ENCODE measurements at places on chromosomes 2 and 18.

DNA sequence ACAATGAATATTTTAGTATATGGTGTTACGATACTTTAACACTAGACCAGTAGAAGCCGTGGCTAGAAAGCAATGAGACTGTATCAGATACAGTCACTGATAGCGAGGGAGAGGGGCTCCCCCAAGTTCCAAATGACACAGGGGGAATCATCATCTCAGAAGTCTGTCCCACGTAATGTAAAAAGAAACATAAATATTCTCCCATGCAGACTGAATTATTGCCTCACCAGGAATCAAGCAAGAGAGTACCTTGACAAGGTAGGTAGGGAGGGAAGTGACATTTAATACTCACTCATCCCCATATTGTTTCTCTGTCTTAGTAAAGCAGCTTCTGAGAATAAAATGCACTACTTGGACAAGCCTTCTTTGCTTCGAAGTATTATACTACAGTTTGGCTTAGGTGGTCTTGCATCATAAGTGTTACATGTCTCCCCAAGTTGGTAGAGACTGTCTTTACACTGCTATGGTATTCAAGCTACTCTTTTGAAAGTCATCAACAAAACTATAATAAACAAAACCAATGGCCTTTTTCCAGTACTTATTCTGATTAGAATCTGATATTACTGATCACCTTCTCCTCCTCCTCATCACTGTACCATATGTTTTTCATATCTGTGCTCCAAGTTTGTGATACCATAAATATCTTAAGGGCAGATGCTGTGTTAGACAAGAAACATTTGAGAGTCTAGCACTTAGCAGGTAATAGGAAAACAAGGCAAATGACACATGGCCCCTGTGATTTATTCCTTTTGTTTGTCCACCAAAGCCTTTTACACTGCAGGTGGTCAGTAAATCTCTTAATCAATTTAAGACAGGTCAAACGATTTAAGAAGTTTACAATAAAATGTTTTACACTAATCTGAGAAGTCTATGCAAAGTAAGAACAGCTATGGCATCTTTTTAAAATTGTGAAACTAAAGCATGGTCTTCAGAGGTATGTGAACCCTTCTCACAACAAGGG lies 2.7 kb downstream of the LAPTM4A start:
- no peak for DNase-seq

DNA sequence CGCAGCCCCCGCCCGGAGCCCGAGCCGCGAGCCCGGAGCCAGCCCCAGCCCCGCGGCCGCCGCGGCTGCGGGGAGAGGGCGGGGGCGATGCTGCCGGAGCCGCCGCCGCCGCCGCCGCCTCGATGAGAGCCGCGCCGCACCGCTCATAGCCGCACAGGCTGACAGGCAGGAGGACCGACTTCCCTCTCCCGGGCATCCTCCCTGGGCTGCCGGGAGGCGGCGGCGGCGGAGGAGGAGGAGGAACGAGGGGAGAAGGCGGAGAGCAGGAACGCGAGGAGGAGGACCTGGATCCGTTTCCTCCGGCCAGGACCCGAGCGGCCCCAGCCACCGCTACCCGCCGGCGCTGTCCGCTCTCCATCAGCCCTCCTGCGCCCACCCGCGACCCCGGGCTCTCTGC lies 370 bp downstream of the KLHL29 start:
- no peak for DNase-seq

GRCh38 chr2:182761903-182762302 lies 45.8 kb downstream of the DNAJC10 start:
- DNase-seq = no peak

- DNase-seq = no peak
Measured at GRCh38 chr2:128343459-128343858, 24.8 kb upstream of the HS6ST1 start.

- peak; percentile 29 for DNase-seq
Measured at GRCh38 chr2:38115216-38116032, 39.5 kb upstream of the CYP1B1 start.

DNA sequence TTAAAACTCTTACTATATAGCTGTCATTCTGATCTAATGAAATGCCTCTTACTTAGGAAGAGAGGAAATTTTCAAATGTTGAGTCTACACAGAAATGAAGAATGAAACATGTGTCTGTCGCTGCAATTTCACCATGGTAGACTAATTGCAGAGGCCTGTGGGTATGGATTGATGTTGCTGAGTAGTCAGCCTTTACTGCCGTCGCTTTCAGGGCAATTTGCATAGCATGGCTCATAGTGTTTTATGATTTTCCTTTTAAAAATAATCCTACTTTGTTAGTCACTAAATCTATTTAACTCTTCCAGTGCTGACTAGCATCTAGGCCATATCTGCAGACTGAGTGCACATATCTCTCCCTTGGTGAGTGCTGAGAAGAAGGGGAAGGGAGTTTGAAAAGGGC lies 819.2 kb downstream of the SATB2 start:
- DNase-seq = no peak

DNA sequence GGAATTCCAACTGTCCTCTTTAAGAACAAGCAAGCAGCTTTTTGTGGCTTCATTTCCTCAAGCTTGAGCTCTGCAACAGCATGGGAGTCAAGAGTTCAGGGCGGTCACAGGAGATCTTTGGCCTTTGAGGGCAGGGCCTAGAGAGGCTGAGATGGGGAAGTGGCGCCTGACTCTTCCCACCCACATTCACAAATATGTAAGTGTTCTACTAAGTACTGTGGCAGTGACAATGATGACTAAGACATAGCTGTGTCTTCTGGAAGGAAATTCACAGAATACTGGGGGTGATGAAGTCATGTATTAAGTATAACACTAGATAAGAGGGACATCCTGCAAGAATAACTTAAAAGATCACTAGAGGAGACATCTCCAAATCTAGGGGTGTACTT lies 15.0 kb downstream of the RND3 start:
- no peak for DNase-seq

DNA sequence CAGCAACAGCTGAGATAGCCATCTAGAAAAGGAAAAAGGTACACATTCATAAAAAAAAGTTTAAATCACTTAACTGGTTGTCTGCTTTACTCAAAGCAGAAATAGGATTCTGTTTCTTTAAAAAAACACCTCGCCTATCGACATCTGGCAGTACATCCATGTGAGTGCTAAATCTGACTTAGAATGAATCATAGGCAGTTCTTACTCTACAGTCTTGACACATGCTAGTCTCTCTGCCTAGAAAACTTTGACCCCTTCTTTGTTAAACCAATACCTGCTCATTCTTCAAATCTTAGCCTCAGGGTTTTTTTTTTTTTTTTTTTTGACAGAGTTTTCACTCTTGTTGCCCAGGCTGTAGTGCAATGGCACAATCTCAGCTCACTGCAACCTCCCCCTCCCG lies 37.1 kb upstream of the GPR75 start:
- DNase-seq = no peak

- DNase-seq = no peak
Measured at GRCh38 chr2:128494640-128495321, 176.1 kb upstream of the HS6ST1 start.

DNA sequence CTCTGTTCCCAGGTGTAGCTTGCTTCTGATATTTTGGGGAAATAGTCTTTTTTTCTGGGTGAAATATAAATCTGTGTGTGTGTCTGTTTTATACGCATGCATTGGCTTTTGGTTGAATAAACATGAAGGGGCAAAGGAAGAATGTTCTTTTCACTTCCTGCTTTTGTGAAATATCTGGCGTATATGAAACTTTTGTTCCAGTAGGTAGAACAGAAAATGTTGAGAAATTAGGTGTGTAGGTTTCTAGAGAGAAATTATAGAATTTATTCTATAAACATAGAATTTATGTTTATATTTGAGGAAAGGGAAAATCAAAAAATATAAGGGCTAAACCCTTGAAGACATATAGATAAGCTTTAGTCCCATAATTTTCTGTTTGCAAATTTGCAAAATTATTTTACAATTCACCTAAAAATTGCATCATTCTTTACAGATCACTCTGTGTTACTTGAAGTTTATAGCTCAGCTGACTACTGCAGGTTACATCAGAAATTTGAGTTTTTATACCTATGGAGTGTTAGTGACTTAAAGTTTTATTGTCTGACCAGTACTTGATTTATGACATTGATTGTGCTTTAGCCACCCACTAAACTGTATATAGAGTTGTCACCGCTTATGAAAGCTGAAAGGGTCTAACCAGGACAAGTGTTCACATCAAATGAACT lies 116.1 kb downstream of the FAM117B start:
- DNase-seq = no peak

- DNase-seq = no peak
Measured at GRCh38 chr2:142734231-142734630, 143.2 kb upstream of the KYNU start.

DNA sequence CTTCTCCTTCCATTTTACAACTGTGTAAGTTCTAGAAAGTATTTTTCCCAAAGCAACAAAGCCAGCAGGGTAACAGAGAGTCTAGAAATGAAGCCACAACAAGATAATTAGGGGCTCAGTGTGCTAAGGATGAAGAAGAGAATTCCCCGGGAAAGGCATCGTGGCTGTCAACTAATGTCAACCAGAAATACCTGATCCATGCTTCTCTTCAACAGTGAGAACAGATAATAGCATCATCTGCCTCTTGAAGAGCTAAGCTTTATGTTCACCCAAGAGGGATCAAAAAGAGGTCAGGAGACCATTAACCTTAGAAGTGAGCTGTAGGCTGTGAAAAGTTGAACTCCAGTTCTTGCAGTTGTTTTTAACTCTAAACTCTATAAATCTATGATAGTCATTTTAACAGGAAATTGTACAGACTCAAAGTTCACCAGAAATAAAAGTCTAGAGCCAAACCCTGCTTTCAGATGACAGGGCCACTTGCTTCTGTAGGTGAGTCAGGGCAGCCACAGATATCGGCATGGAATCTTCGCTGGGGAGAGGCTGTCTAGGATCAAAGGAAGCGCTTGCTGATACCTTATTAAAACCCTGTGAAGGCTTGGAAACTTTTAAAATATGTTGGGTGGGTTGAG lies 540.7 kb upstream of the ID2 start:
- DNase-seq = no peak

DNA sequence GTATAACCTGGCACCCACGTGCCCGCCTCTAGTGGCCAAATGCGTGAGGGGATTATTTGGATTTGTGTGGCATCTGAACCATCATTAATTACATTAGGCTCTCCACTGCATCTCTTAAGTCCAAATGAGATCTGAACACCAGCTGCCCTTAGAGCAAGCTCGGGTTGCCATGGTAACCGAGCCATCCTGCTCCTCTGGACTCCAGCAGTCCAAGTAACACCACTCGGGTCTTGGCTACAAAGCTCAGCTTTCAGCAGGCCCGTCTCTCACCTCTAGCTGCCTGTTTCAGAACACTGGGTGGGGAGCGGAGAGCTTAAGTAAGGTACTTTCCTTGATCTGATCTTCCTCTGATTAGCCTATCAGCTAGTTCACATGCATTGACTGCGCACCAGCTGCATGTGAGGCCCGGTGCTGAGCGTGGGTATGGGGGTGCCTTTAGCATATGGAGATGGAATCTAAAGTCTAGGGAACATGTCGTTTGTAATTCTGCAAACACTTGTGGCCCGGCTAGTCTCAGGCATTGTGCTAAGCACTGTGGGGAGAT lies 14.1 kb upstream of the CYS1 start:
- no peak for DNase-seq

- DNase-seq = no peak
Measured at GRCh38 chr2:39597314-39597713, 68.4 kb upstream of the TMEM178A start.

DNA sequence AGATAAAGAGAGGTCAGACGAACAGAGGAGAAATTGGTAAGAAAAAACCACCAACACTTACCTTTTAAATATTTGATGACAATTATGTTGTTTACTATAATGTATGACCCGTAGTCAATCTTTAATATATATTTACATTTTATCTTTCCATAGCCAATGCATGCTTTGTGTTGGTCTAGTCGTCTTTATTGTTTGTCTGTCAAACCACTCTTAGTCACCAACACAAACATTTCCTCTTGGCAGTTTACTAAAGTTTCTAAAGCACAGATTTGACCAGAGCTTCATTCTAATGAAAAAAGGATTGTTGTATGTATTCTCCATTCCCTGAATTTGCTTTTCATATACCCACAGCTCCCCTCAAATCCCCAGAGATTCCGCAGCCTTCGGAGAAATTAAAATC lies 784.7 kb upstream of the PIK3C3 start:
- no peak for DNase-seq

DNA sequence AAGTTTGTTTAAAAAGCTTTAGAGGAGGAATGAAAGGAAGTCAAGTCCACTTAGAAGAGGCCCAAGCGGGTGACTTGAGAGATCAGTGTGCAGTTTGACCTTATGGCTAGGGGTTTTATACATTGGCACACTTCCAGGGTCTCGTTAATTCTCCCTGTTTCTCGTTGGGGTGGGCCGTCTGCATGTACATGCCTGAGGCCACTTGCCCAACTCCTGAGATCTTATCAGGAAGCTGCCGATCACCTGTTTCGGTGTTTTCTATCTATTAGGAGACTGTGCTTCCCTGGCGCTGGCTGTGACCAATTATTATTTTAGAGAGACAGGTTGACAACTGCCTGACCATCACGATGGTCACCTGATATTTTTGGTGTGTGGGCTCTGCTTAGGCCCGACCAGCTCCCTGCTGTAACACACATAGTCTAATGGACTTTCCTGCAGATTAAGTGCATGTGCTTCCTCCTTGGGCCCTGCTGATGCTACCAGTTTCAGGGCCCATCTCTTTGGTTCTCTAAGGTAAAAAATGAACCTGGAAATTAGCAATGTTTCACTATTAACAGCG lies 31.0 kb upstream of the MSH6 start:
- no peak for DNase-seq

DNA sequence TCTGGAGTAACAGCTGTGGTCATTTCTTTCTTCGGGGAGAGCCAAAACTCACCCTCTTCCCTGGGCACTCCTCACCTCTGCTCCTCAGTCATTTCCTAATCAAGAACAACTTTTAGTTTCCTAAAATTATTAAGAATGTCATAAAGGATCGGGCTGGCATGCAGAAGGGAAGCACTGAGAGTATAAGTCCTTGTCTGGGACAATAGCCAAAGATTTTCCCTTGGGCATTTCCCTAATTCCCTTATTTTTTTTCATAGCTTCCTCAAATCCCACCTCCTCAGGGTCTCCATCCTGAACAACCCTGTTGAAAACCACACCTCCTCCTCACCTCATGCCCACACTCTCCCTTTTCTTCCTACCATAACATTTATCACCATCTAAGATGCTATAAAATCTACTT lies 115.0 kb downstream of the MREG start:
- no peak for DNase-seq

GRCh38 chr2:43104106-43104505 lies 122.3 kb downstream of the ZFP36L2 start:
- no peak for DNase-seq

DNA sequence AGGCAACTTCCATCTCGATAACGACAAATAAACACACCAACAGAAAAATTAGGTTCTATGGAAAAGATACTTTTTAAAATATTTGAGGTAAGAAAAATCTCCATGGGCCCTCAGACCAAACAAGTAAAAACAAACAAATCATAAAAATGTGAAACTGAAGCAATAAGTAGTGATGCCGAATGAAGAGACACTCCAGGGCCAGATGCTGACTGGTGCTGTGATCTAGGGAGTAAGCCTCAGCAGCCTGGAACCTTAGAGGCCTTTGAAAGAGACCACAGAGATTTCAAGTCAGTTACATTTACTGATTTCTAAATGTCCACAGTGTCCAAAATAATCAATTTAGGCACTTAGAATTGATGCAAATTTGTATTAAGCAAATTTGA lies 1144.7 kb downstream of the CNTNAP5 start:
- no peak for DNase-seq

Data from stimulated activated CD8-positive, alpha-beta memory T cell treated with anti-CD3 and anti-CD28 coated beads, Interleukin-12 subunit alpha, Interleukin-12 subunit beta, amount 100 ng/mL, for 1 hour (primary cell).